ENCODE measurements at places on chromosomes 3 and 15.

- no peak for DNase-seq
These were observed 12.9 kb downstream of the IDH3A start for GRCh38 chr15:78162038-78162437.

GRCh38 chr3:52650439-52650838, 35.3 kb downstream of the PBRM1 start:
- no peak for DNase-seq

GRCh38 chr15:71146580-71146982, 31.3 kb downstream of the THSD4 start:
- no peak for DNase-seq

DNA sequence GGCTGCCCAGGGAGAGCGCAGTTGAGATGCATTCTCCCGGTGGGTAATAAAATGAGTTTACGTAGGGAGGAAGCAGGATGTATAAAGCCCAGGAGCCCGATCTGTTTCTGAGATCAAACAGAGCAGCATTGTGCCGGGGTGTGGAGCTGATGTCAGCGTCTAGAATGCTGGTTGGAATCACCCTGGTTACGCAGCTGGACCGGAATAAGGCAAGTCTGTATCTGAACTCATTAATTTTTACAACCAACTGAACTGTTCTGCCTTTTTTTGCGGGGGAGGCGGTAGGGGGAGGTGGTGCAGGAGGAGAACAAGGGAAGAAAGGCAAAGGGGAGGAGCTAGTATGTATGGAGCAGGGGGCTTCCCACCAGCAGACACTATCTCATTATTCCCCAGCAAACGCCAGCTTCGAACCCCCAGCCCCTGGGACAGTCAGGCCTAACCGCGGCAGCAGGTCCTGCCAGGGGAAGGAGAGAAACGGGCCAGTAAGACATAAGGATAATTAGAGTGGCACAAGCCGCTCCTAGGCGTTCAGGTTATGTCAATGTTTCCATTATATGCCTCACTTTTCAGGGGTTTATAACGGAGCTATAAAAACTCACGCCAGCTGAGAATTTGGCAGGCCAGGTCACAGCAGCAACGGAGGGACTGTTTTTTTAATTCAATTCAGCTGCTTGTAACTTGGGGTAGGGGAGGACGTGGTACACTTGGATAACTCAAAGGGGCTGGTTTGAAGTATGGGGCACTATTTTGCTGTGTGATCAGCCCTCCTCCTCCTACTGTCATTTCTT, 175.3 kb upstream of the HES1 start:
- no peak for DNase-seq

DNA sequence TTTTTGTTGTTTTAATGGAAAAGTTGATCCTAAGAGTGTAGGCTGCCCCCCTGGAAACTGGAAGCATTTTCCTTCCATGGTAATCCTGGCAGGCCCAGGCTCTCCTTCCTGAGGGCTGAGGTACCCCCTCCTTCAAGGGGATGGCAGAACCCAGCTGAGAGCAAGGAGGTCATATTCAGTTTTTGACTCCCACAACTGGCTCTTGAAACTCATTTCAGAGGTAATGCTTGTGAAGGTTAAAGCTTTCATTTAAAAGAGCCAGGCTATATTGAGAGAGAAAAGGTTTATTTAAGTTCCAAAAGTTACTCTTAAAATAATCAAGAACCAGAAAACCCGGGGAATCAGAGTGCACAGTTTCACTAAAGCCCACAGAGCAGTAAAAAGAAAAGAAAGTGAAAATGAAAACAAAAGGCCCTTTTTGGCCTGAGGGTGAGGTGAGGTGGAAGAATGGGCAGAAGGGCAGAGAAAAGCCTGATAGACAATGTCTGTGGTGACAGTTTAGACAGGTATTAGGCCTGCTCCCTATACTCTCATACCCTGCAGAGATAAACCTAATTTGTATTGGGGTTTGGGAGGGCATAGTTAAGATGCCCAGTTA, 47.0 kb upstream of the RBP1 start:
- no peak for DNase-seq

DNA sequence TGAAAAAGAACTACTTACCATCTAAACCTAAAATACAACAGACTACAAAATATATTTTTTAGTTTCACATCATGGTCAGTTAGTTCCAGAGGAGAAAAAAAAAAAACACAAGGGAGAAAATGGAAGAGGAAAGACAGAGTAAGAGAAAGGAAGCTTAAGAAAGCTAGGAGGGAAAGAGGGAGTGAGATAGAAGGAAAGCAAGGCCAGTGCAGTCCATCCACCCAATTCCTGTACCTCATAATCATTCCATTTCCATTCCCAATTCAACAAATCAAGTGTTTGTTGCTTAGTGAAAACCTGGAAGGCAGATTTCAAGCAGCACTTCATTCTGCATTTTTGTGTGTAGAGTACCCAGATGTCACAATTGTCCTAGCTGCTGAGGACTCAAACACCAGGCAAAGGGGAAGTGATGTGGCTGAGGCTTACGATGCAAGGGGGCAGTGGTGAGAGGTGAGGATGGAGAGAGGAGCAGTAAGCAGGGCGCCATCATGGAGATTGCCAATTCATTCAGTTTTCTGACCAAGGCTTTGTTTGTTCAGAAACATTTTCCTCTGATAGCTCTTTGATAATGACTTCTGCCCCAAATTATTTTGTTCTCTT, 83.6 kb upstream of the GSK3B start:
- DNase-seq = no peak

GRCh38 chr15:68412218-68412617, 19.7 kb downstream of the ITGA11 start:
- DNase-seq = no peak

- DNase-seq = no peak
These were observed 60.5 kb downstream of the SPTSSB start for GRCh38 chr3:161310649-161311423.

DNA sequence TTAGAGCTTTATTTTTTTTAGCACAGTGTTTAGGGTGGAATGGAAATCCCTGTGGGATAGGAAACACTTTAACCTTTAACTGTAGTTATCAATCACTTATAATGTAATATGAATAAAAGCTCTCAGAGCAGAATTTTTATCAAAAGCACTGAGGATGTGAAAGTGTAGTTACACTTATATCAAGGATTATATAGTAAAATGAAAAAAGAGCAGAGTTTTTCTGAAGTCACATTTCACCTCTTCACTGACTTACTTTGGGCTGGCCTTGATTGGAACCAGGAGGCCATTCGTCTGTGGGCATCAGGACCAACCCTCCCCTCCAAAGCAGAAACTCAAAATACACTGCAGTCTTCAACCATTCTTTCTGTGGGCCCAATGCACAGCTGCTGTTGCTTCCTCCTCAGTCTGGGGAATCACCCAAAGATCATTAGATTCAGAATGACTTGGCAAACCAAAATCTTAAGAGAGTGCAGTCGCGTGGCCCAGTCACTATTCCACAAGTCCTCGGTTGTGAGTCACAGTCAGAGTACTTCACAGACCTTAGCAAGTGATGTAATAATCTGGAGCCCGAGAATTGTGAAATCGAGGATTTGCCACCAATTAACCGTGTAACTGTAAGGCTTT, 132.6 kb upstream of the COL8A1 start:
- no peak for DNase-seq

DNA sequence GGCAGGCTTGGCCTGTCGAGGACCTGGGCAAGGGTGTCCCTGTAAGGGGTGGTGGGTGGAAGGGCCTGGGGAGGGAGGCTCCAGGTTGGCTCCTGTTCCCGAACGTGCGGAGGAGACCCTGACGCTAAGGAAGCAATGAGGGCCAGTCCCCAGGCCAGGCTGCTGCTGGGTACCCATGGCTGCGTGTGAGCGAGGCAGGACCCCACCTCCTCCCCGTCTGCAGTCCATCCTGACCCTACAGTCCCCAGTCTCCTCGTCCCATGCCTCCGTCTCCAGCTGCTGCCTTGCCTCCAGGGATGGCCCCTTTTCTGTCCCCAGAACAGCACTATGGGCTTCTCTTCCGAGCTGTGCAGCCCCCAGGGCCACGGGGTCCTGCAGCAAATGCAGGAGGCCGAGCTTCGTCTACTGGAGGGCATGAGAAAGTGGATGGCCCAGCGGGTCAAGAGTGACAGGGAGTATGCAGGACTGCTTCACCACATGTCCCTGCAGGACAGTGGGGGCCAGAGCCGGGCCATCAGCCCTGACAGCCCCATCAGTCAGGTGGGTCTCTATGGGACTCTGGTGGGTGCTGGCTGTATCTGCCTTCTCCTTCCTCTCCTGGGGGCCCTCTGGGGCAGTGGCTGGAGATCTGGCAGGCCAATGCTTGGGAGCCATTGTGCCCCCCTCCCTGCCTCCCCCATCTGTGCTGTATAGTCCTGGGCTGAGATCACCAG, 571 bp downstream of the FES start:
- DNase-seq = no peak

DNA sequence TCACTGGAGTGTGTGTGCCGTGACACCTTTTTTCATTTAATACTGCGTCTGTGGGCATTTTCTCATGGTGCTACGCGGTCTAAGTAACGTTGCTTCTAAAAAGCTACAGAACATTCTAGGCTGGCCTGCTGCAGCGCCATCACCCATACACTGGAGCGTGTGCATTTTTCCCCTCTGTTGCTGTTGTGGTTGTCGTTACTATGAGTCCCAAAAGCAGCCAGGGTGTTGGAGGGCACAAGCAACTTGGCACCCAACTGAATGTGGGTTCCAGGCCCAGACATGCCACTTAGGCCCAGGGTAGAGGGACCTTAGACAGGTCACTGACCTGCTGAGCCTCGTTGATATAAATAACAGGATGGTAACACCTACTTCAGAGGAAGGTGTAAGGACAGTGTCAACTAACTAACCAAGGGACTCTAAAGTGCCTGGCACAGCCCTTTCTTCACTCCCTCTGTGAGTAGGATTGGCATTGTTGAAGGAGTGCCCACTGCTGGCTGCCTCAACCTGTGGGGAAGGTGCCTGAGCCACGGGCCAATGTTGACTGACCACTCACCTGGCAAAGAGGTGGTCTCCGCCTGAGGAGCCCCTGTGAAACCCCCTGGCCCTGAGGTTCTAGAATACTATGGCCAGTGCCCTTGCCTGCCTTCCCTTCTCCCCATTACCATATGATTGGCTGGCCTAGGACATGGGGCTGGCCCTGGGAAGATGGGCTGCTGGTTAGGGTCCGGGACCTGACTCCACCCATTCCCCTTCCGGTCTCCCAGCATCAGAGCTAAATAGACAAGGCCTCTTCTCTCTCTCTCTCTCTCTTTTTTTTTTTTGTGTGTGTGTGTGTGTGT, 3.5 kb downstream of the CSK start:
- no peak for DNase-seq
